ENCODE measurements at places on chromosomes 1 and 21. TPM values are rescaled to one million over a fixed set of nuclear protein-coding genes. Genes with fewer than 3 reads are reported as not detected.

GRCh38 chr1:61082311-61083012 lies at the start of gene NFIA:
Gene NFIA, plus strand, starts transcription at chr1:61082561.
- no peaks in the 10 kb centered on the region for H3K27me3 ChIP-seq
- H3K36me3 ChIP-seq: no peaks in the 10 kb centered on the region
- DNase-seq: peak; percentile 80
- peaks cover 39% of the 10 kb centered on the region for H3K4me1 ChIP-seq
- H3K27ac ChIP-seq: peak within 1 kb of the TSS; percentile 85
- peak within 1 kb of the TSS; percentile 65 for H3K4me3 ChIP-seq

The PRR9 gene
- not detected for total RNA-seq

The IL10 gene
- 4.6 TPM for total RNA-seq

- H3K27me3 ChIP-seq: no peaks in the 10 kb centered on the region
- DNase-seq: no peak
- no peak overlapping the region for H3K4me3 ChIP-seq
- no peaks in the 10 kb centered on the region for H3K36me3 ChIP-seq
These were observed 76.9 kb downstream of the RGS18 start for GRCh38 chr1:192235127-192235526.

- H3K4me3 ChIP-seq: no peak overlapping the region
- no peaks in the 10 kb centered on the region for H3K27me3 ChIP-seq
- no peaks in the 10 kb centered on the region for H3K4me1 ChIP-seq
- DNase-seq: no peak
- no peak overlapping the region for H3K27ac ChIP-seq
These were observed 38.1 kb upstream of the EPS15 start for GRCh38 chr1:51557168-51557567.

The ETV3L gene
- total RNA-seq: not detected

The LCE1F gene
- not detected for total RNA-seq

DNA sequence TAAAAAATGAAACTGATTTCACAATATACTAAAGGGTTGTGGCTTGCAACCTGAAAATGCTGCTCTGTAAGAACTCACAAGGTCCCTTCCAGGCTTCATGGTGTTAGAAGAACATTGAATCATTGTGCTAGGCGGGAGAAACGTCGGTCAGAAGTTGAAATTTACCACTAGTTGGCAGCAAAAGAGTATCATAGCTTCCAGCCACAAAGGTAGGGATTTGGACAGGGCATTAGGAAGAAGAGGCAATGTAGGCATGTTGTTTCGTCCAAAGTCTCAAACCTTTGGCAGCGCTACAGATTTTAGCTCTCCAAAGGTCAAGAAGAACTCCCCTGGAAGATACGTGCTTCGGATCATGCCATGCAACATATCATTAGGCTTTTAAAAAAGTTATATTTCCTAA lies 62.5 kb upstream of the ZP4 start:
- no peaks in the 10 kb centered on the region for H3K36me3 ChIP-seq
- no peak overlapping the region for H3K4me3 ChIP-seq
- no peaks in the 10 kb centered on the region for H3K4me1 ChIP-seq
- no peak for DNase-seq

DNA sequence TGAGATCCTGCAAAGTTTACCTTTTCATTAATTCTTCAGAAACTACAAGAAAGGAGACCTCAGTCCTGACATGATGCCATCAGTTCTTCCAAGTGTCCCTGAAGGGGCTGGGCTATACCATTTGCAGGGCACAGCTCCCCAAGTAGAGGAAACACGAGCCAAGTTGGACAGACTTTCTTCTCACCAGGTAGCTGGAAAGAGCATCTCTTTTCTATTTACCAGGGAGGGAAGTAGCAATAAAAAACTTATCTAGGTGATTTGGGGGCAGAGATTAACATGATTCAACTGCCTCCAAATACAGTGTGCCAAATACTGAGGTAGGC lies 103.9 kb upstream of the KCND3 start:
- no peak overlapping the region for H3K4me3 ChIP-seq
- H3K27ac ChIP-seq: no peak overlapping the region
- no peak for DNase-seq
- peaks cover 25% of the 10 kb centered on the region for H3K27me3 ChIP-seq
- peaks cover 5% of the 10 kb centered on the region for H3K4me1 ChIP-seq

GRCh38 chr1:219626865-219627264 lies 14.0 kb upstream of the ZC3H11B start:
- no peak overlapping the region for H3K27ac ChIP-seq
- no peaks in the 10 kb centered on the region for H3K4me1 ChIP-seq
- DNase-seq: no peak

DNA sequence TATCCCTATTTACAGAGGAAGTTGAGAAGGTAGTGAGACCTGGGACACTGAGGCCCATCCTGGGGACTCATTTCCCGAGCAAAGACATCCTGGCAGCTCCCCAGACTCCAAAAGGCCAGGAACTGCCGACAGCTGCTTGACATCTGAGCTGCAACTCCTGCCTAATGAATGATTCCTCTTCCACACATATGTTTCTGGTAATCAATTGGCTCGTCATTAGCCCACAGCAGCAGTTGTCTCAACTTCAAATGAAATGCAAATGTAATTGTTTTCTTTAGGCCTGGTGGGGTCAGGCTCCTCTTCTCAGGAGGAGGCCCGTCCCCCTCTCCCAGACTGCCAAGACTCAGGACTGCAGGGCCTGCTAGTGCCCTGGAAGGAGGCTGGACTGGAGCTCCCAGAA lies 61.8 kb upstream of the DISP3 start:
- no peaks in the 10 kb centered on the region for H3K4me1 ChIP-seq
- no peak overlapping the region for H3K4me3 ChIP-seq
- DNase-seq: no peak
- H3K36me3 ChIP-seq: no peaks in the 10 kb centered on the region
- peaks cover 30% of the 10 kb centered on the region for H3K27me3 ChIP-seq

The WDR64 gene
- 0.55 TPM for total RNA-seq

DNA sequence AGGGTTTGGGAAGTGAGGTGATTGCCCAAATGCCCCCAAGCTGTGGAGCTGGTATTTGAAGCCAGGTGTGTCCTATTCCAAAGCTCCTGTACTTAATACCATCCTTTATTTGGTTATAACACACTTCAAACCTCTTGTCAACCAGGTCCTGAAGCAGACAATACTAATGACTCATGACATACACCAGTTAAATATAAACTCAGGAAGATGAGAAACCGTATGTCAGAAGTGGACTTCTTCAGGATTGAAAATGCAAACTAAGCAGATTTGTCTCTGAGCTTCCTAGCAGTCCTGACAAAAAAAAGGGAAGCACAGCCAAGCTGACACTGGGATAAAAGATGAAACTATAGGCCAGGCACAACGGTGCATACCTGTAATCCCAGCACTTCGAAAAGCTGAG lies 70.6 kb downstream of the ALPL start:
- no peaks in the 10 kb centered on the region for H3K36me3 ChIP-seq
- peaks cover 1% of the 10 kb centered on the region for H3K27me3 ChIP-seq
- DNase-seq: no peak
- H3K4me1 ChIP-seq: peaks cover 2% of the 10 kb centered on the region

The CTSS gene
- 685 TPM for total RNA-seq

- DNase-seq: peak; percentile 88
- peak within 1 kb of the TSS; percentile 48 for H3K4me3 ChIP-seq
- H3K27me3 ChIP-seq: peaks cover 20% of the 10 kb centered on the region
- peak within 1 kb of the TSS; percentile 21 for H3K27ac ChIP-seq
- H3K4me1 ChIP-seq: peaks cover 3% of the 10 kb centered on the region
These were observed at the start of gene SLC44A3 for GRCh38 chr1:94819945-94820746. Gene SLC44A3, plus strand, starts transcription at chr1:94820357. Its CDS starts 95 bp downstream, at chr1:94820452.

- H3K4me3 ChIP-seq: no peak overlapping the region
- no peak for DNase-seq
- H3K27ac ChIP-seq: no peak overlapping the region
- no peaks in the 10 kb centered on the region for H3K4me1 ChIP-seq
These were observed 77.7 kb downstream of the ST6GALNAC5 start for GRCh38 chr1:76944942-76945341.

The KLHDC7A gene
- total RNA-seq: not detected

- peaks cover 30% of the 10 kb centered on the region for H3K4me1 ChIP-seq
- no peak for DNase-seq
- H3K27ac ChIP-seq: no peak overlapping the region
- no peak overlapping the region for H3K4me3 ChIP-seq
- H3K36me3 ChIP-seq: no peaks in the 10 kb centered on the region
- no peaks in the 10 kb centered on the region for H3K27me3 ChIP-seq
These were observed 21.1 kb downstream of the MEGF6 start for GRCh38 chr1:3590139-3590763.

The PRDM2 gene
- 54.7 TPM for total RNA-seq

- H3K27me3 ChIP-seq: no peaks in the 10 kb centered on the region
- no peak overlapping the region for H3K4me3 ChIP-seq
- no peak for DNase-seq
- no peaks in the 10 kb centered on the region for H3K36me3 ChIP-seq
- no peak overlapping the region for H3K27ac ChIP-seq
- no peaks in the 10 kb centered on the region for H3K4me1 ChIP-seq
These were observed 26.7 kb downstream of the MIER1 start for GRCh38 chr1:66951513-66951912.

The IL19 gene
- total RNA-seq: not detected

DNA sequence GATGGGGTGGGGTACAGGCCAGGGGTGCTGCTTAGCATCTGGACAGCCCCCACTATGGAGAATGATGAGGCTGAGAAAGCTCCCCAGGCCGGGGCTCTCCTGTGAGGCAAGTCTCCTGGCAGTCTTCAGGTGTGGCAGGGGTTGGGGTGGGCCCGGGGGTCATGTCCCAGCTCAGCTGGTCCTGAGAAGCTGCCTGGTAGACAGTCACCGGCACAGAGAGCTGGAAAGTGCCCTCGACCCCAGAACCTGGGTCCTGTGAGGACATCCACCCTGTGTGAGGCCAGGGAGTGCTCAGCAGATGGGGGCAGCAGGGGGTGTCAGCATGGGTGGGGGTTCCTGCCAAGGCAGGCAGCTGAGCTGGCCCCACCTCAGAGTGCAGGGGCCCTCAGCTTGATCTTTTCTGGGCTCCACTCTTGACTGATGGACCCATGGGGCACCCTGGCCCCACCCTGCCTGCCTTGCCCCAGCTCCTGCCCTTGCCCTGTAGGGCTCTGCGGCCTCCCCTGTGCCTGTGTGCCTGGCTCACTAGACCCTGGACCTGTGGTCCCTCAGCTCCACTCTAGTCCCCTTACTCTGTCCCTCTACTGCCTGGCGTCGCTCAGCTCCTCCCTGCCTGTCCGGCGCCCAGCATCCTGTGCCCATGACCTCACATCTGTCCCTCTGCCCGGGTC lies 5.8 kb downstream of the IBA57 start:
- H3K27ac ChIP-seq: no peak overlapping the region
- H3K4me3 ChIP-seq: no peak overlapping the region
- peaks cover 7% of the 10 kb centered on the region for H3K4me1 ChIP-seq
- DNase-seq: peak; percentile 68
- peaks cover 9% of the 10 kb centered on the region for H3K36me3 ChIP-seq

The TOR3A gene
- total RNA-seq: 41.8 TPM

DNA sequence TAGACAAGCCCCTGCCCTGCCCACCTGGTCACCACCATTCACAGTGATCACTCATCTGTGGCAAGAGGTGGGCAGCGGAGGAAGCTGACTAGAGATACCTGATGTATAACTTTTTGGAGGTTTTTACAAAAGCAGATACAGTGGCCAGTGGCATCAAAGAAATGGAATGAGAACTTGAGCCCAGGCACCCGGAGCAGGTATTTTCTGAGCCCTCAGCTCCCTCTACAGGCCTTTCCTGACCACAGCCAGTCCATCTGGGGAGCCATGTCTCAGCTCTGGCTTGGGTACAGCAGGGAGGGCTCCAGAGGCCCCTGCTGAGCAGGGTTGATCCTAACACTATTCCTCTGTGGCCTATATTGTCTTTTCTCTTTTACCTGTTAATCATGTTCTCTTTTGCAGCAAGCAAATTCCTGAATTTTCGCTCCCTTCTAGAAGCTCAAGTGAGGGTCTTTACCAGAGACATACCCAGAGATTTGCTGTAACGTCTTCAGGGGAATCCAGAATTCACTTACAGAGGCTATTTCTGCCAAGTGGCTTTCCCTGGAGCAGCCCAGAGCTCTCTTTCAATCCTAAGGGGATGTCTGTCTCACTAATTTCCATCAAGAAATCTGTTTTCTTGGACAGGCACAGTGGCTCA lies 27.3 kb downstream of the GPR157 start:
- H3K27me3 ChIP-seq: no peaks in the 10 kb centered on the region
- no peaks in the 10 kb centered on the region for H3K4me1 ChIP-seq
- no peak overlapping the region for H3K4me3 ChIP-seq
- no peak for DNase-seq
- no peak overlapping the region for H3K27ac ChIP-seq
- H3K36me3 ChIP-seq: no peaks in the 10 kb centered on the region

GRCh38 chr1:225980005-225980836 lies 18.9 kb downstream of the SDE2 start:
- DNase-seq: no peak
- peaks cover 4% of the 10 kb centered on the region for H3K4me1 ChIP-seq
- H3K27me3 ChIP-seq: no peaks in the 10 kb centered on the region
- peaks cover 83% of the 10 kb centered on the region for H3K36me3 ChIP-seq

DNA sequence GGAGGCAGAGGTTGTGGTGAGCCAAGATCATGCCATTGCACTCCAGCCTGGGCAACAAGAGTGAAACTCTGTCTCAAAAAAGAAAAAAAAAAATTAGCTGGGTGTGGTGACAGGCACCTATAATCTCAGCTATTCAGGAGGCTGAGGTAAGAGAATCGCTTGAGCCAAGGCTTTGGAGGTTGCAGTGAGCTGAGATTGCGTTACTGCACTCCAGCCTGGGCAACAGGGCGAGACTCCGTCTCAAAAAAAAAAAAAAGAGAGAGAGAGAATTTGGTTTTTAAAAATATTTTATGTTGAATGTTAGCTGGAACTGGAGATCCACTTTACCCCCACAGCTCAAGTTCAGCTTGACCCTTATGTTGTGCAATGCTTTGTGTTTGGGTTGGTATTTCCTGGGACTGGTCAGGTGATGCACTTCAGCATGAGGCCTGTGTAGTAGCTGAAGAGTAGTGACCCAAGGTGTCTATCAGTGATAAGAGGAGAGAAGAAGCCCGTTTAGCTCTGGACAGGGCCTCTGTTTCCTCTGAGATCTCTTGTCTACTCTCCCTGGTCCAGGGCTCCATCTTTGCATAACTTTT lies 36.8 kb upstream of the MACF1 start:
- no peak overlapping the region for H3K4me3 ChIP-seq
- no peak for DNase-seq
- no peaks in the 10 kb centered on the region for H3K36me3 ChIP-seq
- H3K4me1 ChIP-seq: peaks cover 36% of the 10 kb centered on the region
- H3K27me3 ChIP-seq: no peaks in the 10 kb centered on the region

DNA sequence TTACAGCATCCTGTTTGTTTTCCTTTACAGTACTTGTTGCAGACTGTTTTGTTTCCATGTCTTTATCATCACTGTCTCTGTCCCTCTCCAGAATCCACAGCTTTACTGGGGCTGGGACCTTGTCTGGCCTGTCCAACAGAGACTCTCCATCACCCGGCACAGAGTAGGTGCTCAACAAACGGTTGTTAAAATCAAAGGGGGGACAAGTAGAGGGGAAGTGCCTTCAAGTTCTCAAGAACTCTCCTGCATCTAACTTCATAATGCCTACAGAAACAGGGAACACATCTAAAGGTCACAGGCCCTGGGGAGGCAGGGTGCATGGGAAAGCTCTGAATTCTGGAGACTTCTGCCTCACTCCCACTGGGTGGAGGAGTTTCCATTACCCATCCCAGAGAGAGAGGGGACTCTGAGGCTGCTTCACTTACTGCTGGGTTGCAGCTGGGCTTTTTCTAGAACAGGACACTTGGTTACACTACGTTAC lies 2.3 kb upstream of the ECE1 start:
- peak overlapping the region; percentile 68 for H3K4me3 ChIP-seq
- peak overlapping the region; percentile 96 for H3K27ac ChIP-seq
- peaks cover 92% of the 10 kb centered on the region for H3K4me1 ChIP-seq
- H3K27me3 ChIP-seq: no peaks in the 10 kb centered on the region

Measured in spleen (tissue), 13 donors.